H1 (cell line): ENCODE measurements at places on chromosomes 3 and 15. TPM values are rescaled to one million over a fixed set of nuclear protein-coding genes. Genes with fewer than 3 reads are reported as not detected.

Gene SPINK8
- not detected in 2 replicates for total RNA-seq

Gene EIF4E3
- total RNA-seq = 14.3 and 17.0 TPM in 2 replicates

- H3K27ac ChIP-seq = no peak overlapping the region
- DNase-seq = peak; percentile 24
- peaks cover 21% of the 10 kb centered on the region for H3K4me1 ChIP-seq
- peaks cover 16% of the 10 kb centered on the region for H3K27me3 ChIP-seq
- no peaks in the 10 kb centered on the region for H3K36me3 ChIP-seq
- no peak overlapping the region for H3K4me3 ChIP-seq
Observed at GRCh38 chr15:93239993-93240392, 151.0 kb upstream of the RGMA start.

DNA sequence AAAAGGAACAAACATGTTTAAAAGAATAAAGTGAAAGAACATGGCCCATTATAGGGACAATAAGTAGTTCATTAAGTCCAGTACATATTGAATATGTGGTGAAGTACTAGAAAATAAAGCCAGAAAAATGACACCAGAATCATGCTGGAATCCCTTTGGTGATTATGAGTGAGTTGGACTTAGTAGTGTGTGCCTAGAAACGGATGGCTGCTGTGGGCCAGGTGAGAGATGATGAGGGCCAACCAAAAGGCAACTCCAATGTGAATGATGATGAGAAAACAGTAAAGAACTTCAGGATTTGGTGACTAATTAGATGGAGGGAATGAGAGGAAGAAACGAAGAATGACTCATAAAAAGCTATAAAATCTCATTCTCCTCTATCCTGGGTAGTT, 3.3 kb downstream of the CRYGS start:
- DNase-seq = no peak
- no peaks in the 10 kb centered on the region for H3K27me3 ChIP-seq
- H3K36me3 ChIP-seq = no peaks in the 10 kb centered on the region
- H3K4me3 ChIP-seq = no peak overlapping the region
- H3K27ac ChIP-seq = no peak overlapping the region
- no peaks in the 10 kb centered on the region for H3K4me1 ChIP-seq

GRCh38 chr3:38067508-38068233, 28.7 kb downstream of the DLEC1 start:
- H3K27ac ChIP-seq = no peak overlapping the region
- H3K36me3 ChIP-seq = no peaks in the 10 kb centered on the region
- no peaks in the 10 kb centered on the region for H3K27me3 ChIP-seq
- H3K4me3 ChIP-seq = no peak overlapping the region
- H3K4me1 ChIP-seq = peaks cover 2% of the 10 kb centered on the region; the same call in 1 of the 2 replicates

- no peaks in the 10 kb centered on the region for H3K4me1 ChIP-seq
- no peak overlapping the region for H3K4me3 ChIP-seq
- no peaks in the 10 kb centered on the region for H3K27me3 ChIP-seq
Observed at GRCh38 chr3:74832925-74833324, 218.5 kb upstream of the CNTN3 start.

GRCh38 chr3:43783987-43784639, 93.4 kb downstream of the ABHD5 start:
- no peak for DNase-seq
- H3K36me3 ChIP-seq = no peaks in the 10 kb centered on the region
- H3K4me1 ChIP-seq = no peaks in the 10 kb centered on the region
